ENCODE measurements at places on chromosomes 2 and 18. TPM values are rescaled to one million over a fixed set of nuclear protein-coding genes. Genes with fewer than 3 reads are reported as not detected.

The FLACC1 gene
- 1.5 TPM for total RNA-seq

The RAPH1 gene
- 28.2 TPM for total RNA-seq

The UGT1A10 gene
- total RNA-seq = not detected

The MRO gene
- 0.39 TPM for total RNA-seq

The TSPYL6 gene
- total RNA-seq = not detected

The MARCHF4 gene
- under 0.01 TPM for total RNA-seq

All from subcutaneous preadipocyte (primary cell).